ENCODE measurements at places on chromosomes 6 and 20.

DNA sequence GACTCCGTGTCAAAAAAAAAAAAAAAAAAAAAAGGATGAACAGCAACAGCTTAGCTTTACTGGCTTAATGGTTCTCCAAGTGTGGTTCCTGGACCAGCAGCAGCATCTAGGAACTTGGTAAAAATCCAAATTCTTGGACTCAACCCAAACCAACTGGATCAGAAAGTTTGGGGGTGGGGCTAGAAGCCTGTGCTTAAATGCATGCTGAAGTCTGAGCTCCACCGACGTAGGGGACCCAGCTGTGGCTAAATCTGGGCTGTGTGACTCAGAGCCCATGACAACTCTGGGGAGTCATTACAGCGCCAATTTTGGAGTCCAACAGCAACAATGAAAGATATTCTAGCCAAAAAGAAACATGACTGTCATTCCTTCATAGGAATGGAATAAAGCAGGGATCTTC lies 13.6 kb upstream of the CHD6 start:
- DNase-seq = no peak

GRCh38 chr6:135096403-135097130 lies 41.9 kb upstream of the HBS1L start:
- DNase-seq = no peak

GRCh38 chr6:52568320-52568719 lies 8.5 kb downstream of the TRAM2 start:
- no peak for DNase-seq

DNA sequence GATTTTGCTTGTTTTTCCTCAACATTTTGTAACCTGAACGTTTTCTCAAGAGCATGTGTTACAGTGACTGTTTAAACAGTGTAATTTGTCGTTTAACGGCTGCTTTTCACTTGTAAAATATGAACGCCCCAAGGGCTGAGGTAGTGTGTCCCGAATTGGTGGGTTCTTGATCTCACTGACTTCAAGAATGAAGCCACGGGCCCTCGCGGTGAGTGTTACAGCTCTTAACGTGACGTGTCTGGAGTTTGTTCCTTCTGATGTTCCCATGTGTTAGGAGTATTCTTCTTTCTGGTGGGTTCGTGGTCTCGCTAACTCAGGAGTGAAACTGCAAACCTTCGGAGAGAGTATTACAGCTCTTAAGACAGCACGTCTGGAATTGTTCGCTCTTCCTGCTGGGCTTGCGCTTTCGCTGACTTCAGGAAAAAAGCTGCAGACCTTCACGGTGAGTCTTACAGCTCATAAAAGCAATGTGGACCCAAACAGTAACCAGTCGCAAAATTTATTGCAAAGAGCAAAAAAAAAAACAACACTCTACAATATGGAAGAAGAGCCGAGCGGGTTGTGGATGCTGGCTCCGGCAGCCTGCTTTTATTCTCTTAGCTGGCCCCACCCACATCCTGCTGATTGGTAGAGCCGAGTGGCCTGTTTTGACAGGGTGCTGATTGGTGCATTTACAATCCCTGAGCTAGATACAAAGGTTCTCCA lies 25.1 kb upstream of the TRIM27 start:
- DNase-seq = no peak

GRCh38 chr6:73803562-73804241 lies 107.7 kb downstream of the CD109 start:
- no peak for DNase-seq

DNA sequence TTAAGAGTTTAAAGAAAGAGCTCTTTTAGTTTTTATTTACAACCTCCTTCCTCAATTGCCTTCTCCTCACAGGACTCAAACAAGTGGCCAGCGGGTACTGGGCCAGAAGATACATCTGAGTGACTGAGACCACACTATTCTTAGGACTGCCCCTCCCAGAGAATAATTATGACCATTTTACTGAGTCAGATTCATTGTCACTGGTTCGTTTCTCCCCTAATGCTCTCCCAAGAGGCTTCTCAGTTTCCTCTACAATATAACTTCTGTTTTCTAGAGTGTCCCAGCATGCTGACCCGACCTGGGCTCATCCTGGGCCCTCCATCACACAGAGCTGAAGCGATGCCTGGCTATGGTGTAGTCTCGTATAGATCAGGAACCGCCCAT lies 279.9 kb downstream of the CD83 start:
- no peak for DNase-seq

DNA sequence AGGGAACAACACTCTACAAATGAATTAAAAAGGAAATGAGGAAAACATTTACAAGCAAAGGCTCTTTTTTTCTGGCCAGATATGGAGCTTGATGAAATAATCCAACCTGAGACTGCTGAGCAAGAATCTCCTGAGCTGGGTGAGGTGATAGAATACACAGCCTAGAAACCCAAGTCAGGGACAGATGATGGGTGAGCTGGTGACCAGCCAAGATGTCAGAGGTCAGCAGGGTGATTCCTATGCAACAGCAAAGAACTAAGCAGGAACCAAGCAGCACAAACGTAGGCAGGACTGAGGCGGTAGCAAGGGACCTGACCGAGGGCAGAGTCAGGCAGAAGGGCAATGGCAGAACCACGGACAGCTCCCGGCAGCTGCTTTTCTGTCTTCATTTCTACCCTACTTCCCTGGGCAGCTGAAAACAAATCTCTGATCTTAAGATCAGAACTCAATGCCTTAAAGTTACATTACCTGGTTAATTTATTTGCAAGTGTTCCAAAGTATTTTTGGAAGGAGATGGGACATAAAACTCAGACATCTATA lies 75.1 kb downstream of the CDC40 start:
- DNase-seq = no peak

GRCh38 chr6:23929201-23929600 lies 196.8 kb upstream of the NRSN1 start:
- no peak for DNase-seq

DNA sequence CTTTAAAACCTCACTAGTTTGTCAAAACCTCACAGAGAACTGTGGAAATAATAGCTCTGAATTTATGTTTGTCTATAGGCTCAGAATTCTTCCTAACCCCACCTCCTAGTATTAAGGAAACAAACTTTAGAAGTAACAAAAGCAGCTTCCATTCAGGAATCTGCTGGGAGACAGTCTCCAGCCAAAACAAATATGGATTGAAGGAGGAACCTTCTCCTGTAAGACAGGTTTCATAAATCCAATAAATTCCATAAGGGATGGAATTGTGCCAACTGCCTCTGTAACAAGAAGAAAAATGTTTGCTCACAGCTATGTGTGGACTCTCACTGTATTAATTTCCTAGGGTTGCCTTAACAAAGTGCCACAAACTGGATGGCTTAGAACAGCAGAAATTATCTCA lies 7.5 kb downstream of the SYCP2 start:
- no peak for DNase-seq

DNA sequence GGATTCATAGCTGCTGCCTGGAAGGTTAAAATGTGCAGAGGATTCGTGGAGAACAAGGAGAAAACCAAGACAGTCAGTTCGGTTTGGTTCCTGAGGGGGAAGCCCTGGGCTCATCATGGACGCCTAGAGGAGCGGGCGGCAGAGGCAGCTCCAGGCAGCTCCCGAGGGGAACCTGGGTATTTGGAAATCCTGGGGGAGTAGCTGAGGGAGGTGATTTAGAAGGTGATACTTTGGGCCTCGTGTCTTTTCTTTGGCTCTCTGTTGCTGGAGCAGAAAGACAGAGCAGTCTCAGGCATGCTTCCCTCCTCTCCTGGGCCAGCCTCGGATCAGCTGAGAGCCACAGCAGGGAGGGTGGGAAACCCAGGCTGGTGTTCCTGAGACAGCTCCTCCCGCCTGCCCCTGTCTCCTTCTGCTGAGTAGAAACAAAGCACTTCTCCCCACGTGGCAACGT lies 139.5 kb downstream of the DLL1 start:
- no peak for DNase-seq

- DNase-seq = no peak
Observed at GRCh38 chr6:100952006-100952405, 70.9 kb upstream of the ASCC3 start.

- no peak for DNase-seq
Observed at GRCh38 chr6:19664050-19664449, 173.1 kb upstream of the ID4 start.

DNA sequence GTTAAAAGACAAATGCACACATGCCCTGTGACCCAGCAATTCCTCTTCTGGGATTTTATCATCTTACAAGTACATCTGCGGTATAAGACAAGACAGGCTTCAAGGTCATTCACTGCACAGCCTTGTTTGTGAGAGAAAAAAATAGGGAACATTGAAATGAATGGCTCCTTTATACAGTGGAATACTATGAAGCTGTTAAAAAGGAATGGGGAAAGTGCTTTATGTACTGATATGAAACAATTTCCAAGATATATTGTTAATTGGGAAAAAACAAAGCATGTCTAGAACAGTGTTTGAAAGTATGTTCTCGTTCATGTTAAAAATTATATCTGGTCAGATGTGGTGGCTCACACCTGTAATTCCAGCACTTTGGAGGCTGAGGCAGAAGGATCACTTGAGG lies 25.4 kb downstream of the PDRG1 start:
- DNase-seq = no peak

Data from stimulated activated CD4-positive, alpha-beta T cell treated with anti-CD3 and anti-CD28 coated beads, Interleukin-4, amount 100 ng/mL, for 4 hours (primary cell).